NCI-H2081 (cell line): ENCODE measurements at places on chromosomes 6 and 20.

DNA sequence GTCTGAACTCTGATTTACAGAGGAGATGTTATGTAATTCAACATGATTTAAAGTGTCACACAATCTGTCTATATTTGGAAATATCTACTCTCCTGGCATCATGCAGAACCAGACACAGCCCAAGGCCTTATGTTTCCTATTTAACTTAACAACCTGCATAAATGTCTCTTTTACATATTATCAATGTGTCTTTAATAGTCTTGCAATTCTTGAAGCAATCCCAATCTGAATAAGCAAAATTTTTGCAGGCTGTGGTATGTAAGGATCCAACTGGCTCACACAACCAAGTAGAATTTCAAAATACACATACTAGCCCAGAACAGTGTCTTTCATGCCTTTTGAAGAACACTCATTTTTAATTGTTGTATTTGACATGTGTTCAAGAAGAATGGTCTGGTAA lies 443.2 kb downstream of the MAFB start:
- DNase-seq: no peak

DNA sequence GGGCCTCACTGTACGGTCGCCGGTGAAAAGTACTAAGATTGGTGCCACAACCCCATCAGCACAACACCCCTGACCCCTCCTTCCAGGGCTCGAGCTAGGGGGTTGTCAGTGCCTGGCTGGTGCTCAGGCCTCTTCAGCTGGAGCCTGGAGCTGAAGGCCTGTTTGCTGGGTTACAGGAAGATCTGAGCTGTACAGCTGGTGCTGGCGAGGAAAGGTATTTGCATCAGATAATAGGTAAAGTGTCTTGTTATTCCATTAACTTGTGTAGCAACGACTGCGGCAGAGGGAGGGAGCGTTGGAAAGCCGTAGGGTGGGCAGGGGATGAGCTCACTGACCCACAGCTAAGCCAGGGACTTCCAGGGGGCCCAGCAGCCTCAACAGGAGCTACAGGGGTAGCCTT lies 15.8 kb upstream of the SIRPA start:
- no peak for DNase-seq

GRCh38 chr6:166619912-166620311 lies 7.1 kb downstream of the RPS6KA2 start:
- DNase-seq: no peak

- DNase-seq: no peak
Measured at GRCh38 chr6:16873698-16874097, 112.4 kb upstream of the ATXN1 start.

DNA sequence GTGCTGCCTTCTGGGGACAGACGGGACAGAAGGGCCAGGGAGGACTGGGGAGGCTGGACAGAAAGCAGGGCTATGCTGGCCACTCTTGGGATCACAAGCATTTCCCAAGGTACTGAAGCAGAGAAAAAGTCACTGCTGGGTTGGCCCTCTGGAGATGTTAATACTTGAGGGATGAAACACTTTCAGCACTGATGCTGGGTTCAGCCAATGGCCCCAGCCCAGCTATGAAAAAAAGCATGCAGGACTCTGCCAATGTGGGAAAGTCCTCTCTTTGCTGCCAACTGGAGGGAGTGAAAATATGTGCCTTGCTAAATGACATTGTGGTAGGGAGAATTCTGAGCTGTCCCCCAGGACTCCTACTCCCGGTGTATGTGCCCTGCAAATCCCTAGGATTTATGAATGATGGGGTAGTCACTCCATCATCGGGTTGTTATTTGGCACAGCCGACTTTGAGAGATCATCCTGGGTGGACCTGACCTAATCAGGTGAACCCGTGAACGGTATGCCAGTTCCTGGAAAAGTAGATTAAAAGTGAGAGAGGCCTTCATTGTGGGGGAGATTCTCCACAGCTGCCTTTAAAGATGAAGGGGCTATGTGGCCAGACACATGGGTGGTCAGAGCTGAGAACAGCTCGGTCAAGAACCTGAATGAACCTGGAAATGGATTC lies 119.9 kb upstream of the TRAF3IP2 start:
- no peak for DNase-seq

DNA sequence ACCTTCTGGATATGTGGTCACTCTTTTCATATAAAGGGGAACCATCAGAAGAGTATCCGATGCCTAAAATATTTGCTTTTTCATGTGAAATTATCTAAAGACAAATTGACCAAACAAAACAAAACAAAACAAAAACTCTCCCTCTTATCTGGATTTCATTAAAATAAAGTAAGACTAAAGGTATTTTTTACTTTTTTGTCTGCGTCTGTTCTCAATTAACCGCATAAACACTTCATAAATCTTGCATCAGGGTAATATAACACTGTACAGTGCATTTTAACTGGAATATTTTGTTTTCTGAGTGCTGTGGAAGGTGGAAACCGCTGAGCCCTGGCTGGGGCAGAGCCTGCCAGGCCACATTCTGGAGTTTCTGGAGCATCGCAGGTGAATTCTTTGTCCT lies 234.1 kb upstream of the ZFP64 start:
- no peak for DNase-seq

DNA sequence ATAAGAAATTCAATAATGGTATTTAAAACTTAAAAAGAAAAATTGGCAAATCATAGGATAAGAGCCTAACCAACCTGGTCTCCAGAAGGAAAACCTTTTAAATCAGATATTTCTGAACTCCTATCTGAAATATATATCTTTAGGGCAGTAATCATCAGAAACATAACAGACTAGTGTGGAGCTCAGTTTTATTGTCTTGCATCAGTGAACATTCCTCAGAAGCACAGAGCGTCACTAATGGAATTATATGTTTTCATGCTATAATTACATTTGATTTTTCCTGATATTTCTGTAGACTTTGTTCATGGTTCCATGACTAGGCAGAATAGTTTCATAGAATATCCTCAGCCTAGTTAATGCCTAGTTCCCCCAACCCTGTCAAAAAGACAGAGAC lies 262.2 kb downstream of the EYA4 start:
- no peak for DNase-seq

DNA sequence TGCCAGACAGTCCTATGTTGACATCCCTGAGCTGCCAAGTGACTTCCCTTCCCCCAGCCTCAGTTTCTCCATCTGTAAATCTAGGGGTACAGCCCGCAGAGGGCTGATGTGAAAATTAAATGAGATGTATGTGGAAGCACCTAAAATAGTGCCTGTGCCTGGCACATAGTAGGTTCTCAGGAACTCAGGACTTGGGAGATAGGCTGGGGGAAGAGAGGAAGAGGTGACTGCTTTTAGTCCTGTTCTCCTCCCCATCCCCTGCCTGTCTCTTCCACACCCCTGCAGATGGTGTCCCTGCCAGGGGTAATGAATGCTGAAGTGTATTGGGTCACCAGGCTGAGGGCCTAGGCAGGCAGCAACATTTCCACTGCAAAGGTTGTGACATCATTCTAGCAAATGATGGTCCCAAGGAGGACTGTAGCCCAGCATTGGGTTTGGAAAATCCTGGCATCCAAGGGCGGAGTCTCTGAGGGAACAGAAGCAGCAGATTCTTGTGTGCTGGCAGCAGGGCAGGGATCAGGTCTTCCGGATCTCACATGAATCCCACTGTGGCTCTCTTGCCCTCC lies 1.8 kb downstream of the SNPH start:
- DNase-seq: no peak

- DNase-seq: no peak
Measured at GRCh38 chr20:2759603-2760296, 40.7 kb downstream of the CPXM1 start.

DNA sequence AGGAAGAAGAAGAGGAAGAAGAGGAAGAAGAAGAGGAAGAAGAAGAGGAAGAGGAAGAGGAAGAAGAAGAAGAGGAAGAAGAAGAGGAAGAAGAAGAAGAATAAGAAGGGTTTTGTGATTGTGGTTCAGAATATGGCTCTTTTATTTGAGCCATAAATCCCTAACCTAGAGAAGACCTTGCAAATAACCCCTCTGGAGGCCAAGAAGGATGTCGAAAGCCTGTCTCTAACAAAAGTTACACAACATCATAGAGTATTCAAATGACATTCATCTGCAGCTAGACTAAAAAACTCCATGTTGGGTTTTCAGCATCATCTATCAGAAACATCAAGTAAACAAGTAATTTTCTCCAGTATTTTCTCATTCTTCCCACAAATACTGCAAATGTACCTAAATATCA lies 100.9 kb downstream of the RNASET2 start:
- DNase-seq: no peak

DNA sequence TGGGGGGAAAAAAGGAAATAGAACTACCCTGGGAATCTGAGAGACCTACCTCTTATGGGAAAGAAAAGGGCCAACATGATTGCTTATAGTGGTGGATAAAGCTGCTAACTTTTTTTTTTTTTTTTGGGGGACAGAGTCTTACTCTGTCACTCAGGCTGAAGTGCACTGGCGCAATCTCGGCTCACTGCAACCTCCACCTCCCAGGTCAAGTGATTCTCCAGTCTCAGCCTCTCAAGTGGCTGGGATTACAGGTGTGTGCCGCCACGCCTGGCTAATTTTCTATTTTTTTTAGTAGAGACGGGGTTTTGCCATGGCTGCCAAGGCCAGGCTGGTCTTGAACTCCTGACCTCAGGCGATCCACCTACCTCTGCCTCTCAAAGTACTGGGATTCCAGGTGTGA lies 39.5 kb upstream of the TBC1D22B start:
- no peak for DNase-seq

DNA sequence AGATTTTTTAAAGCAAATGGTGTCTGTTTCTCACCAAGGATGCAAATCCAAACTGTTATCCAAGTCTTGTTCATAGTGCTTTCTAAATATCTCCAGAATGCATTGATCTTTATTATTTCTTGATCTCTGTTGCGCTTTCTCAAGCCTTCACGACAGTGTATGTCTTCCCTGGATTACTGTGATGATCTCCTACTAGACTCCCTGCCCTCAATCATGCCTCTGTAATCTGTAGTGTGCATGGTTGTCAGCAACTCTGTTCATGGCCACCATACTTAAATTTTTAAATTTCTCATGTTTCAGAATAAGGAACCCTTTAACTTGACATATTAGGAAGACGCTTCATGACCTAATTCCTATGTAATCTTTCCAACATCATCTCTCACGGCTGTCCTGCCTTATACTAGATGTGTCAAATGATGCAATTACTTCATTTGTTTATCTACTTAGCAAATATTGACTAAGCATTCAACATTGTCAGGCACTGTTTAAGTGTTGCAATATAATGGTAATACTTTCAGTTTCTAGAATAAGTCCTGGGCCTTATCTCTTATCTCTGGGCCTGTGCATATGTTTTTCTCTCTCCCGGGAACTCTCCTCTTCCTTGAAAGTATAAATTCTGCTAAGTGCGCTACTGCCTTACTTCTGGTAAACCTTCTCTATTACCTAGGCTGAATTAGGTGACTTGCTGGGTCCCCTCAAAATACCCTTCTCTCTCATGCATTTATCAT lies 25.6 kb upstream of the AHI1 start:
- no peak for DNase-seq

DNA sequence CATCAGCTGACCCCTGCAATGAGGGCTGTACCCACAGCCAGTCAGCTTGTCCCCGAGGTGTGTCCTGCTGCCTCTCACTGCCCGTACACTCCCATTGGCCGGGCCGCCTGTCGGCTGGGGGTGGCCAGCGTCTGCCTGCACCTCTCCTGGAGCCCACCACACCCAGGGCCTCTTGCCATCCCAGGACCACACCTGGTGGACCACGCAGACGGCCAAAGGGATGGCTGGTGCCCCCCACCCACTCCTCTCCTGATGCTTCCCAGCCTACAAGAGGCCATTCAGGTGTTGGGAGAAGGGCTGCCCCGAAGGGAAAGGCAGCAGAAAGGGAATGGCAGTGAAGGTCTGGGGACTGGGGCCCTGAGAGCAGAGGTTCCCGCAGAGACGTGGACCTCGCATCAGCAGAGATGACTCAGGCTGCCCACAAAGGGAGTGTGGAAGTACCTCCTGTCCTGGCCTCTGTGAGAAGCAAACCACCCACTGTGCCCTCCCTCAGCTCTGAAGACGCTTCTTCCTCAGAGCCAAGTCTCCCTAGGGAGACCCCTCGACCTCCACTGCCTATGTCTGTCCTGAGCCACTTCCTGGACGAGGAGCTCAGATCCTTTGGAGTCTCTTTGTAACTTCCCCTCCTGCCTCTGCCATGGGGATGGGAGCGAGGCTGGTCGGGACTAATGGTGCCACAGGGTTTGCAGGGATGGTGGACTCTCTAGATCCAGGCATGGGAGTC lies 60.9 kb downstream of the PYGB start:
- no peak for DNase-seq

DNA sequence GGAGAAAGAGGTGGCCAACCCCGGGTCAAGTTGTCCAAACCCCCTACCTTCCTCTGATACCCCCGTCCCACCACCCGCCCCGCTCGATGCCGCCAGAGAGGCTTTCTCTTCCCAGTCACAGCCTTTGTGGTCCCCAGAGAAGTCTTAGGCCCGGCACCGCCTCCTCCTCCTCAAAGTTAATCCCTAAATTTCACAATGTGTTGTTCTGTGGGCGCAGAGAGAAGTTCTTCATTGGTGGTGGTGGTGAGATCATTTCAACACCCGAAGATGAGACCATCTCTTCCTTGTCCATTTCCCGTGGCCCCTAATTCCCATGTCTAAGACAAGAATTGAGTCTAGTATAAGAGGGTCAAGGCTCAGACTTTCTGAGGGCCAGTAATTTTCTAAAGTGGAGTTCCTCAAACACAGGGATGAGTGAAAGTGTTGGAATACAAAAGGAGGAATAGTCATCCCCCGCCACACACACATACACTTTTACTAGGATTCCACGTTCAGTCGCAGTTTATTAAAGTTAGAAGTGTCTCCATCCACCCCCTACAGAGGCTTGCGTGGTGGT lies 10.4 kb downstream of the TRIM31 start:
- no peak for DNase-seq

- DNase-seq: no peak
Measured at GRCh38 chr6:42340511-42340910, 111.2 kb downstream of the TRERF1 start.

- DNase-seq: no peak
Measured at GRCh38 chr20:1720845-1721475, 63.4 kb upstream of the SIRPG start.

- DNase-seq: no peak
Measured at GRCh38 chr6:95120984-95121383, 456.4 kb upstream of the MANEA start.
